HFFc6 (cell line): ENCODE measurements at places on chromosomes 5 and 9. TPM values are rescaled to one million over a fixed set of nuclear protein-coding genes. Genes with fewer than 3 reads are reported as not detected.

FOXD4L6 gene
- total RNA-seq: not detected in 3 replicates

PLPP1 gene
- 20.1 to 23.5 TPM (median 22.8 TPM) in 3 replicates for total RNA-seq

WDR41 gene
- total RNA-seq: 53.4 to 66.9 TPM (median 61.2 TPM) in 3 replicates

CEL gene
- total RNA-seq: 0.39 to 0.60 TPM (median 0.41 TPM) in 3 replicates

ANKRD33B gene
- total RNA-seq: 6.0 to 13.4 TPM (median 7.8 TPM) in 3 replicates

PCDHB6 gene
- total RNA-seq: 0.21 to 0.87 TPM (median 0.35 TPM) in 3 replicates

TRPM6 gene
- total RNA-seq: not detected in 3 replicates

MEIKIN gene
- not detected in 3 replicates for total RNA-seq

CNTNAP3B gene
- not detected in 2 replicates for total RNA-seq

MCTP1 gene
- 1.2 to 4.5 TPM (median 1.2 TPM) in 3 replicates for total RNA-seq

INSYN2B gene
- total RNA-seq: 14.1 to 17.3 TPM (median 17.2 TPM) in 3 replicates

SLC9A3 gene
- total RNA-seq: 0.73 to 1.2 TPM (median 0.79 TPM) in 3 replicates

PALM2AKAP2 gene
- 22.0 to 40.7 TPM (median 31.3 TPM) in 3 replicates for total RNA-seq

MUSK gene
- 0.11 to 0.18 TPM in 2 of 3 replicates, not detected in the other for total RNA-seq

LEAP2 gene
- total RNA-seq: 0.26 and 0.40 TPM in 2 replicates

PCDHGA1 gene
- 1.3 to 1.6 TPM (median 1.3 TPM) in 3 replicates for total RNA-seq

ARHGEF37 gene
- 0.34 and 1.2 TPM in 2 replicates for total RNA-seq

GDA gene
- not detected in 3 replicates for total RNA-seq

- DNase-seq: no peak
- H3K27me3 ChIP-seq: no peaks in the 10 kb centered on the region
- no peak overlapping the region for H3K27ac ChIP-seq
- peaks cover 36% of the 10 kb centered on the region for H3K36me3 ChIP-seq
Observed at GRCh38 chr9:132351404-132352045, 3.3 kb downstream of the SETX start.

DNA sequence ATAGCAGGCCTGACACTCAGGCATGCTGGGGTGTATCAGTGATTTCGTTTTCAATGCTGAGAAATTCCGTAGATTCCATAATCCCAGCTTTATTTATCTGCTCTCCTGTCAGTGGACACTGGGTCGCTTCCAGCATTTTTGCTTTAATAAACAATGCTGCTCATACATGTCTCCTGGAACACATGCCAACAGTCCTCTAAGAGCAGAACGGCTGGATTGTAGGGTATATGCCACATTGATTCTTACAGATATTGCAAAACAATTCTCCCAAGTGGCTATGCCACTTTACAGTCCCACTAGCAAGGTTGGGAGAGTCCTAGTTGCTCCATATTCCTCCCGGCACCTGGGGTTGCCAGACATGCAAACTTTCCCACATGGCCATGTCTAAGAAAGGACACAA, 81.9 kb downstream of the RAPGEF1 start:
- DNase-seq: no peak
- peak overlapping the region; percentile 78 for H3K4me3 ChIP-seq
- H3K27ac ChIP-seq: peak overlapping the region; percentile 94
- H3K27me3 ChIP-seq: no peaks in the 10 kb centered on the region
- peaks cover 10% of the 10 kb centered on the region for H3K36me3 ChIP-seq

GRCh38 chr5:66602621-66603020, 6.4 kb downstream of the MAST4 start:
- H3K27ac ChIP-seq: no peak overlapping the region
- H3K27me3 ChIP-seq: peaks cover 17% of the 10 kb centered on the region
- H3K36me3 ChIP-seq: no peaks in the 10 kb centered on the region
- no peak overlapping the region for H3K4me3 ChIP-seq

- H3K4me1 ChIP-seq: peaks cover 8% of the 10 kb centered on the region
- no peak overlapping the region for H3K27ac ChIP-seq
- no peaks in the 10 kb centered on the region for H3K36me3 ChIP-seq
- peaks cover 2% of the 10 kb centered on the region for H3K27me3 ChIP-seq
Observed at GRCh38 chr9:134386951-134387831, 60.9 kb downstream of the RXRA start.

DNA sequence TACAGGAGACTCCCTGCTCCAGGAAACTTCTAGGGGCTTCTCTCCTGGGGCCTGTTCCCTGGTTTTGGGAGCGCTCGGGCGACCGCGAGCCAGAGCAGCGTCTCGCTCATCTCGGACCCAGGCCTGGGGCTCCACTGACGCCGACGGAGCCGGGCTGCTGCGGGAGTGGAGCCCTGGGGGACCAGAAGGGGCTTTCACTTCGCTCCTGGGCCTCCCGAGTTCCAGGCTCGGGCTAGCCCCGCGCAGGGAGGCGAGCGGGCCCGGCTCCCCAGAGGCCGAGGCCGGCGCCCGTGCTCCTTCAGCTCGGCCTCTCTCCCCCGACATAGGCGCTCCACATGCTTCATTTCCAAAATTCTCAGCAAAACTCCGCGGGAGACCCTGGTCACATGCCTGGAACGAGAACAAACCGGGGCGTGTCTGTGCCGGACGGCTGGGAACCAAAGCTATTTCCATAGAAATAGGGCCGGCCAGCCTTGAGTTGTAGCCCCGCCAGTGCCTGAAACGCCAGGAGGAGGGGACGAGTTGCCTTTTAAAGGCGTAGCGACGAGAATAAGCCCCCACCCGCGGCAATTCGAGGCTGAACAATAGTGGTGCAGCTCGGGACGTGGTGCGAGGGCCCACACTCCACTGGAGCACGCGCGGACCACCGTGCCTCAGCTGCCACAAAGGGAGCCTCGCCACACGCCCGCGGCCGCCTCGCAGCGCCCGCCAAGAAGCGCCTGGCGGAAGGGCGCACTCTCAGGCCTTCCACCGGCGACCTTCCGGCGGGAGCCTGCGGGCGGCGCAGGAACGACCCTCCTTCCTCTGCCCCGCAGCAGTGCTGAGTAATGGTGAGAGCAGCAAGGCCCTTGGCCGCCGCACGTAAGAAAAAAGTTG, 1.1 kb upstream of the G3BP1 start:
- DNase-seq: peak; percentile 70
- no peak overlapping the region; the same call in 1 of the 2 replicates for H3K4me3 ChIP-seq
- no peak overlapping the region for H3K27ac ChIP-seq

DNA sequence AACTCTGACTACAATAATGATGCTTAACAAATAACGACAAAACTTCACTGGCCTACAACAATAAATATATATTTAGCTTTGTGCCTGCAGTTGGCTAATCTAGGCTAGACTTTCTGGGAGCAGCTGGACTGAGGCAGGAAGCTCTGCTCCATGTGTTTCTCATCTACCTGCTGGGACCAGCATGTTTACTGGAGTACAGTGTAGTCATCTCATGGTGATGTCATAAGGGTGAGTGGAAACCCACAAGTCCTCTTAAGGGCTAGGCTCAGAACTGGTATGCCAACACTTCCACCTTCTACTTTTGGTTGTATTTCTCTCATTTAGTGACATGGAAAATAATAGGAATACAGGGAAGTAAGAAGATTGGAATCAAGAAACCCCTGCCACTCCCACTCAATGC, 85.7 kb upstream of the NIPBL start:
- H3K4me1 ChIP-seq: no peaks in the 10 kb centered on the region
- peaks cover 13% of the 10 kb centered on the region for H3K27me3 ChIP-seq
- DNase-seq: no peak

GRCh38 chr9:74006935-74007334, 490.2 kb upstream of the RORB start:
- no peak for DNase-seq
- no peaks in the 10 kb centered on the region for H3K4me1 ChIP-seq
- no peak overlapping the region for H3K4me3 ChIP-seq
- no peaks in the 10 kb centered on the region for H3K36me3 ChIP-seq

DNA sequence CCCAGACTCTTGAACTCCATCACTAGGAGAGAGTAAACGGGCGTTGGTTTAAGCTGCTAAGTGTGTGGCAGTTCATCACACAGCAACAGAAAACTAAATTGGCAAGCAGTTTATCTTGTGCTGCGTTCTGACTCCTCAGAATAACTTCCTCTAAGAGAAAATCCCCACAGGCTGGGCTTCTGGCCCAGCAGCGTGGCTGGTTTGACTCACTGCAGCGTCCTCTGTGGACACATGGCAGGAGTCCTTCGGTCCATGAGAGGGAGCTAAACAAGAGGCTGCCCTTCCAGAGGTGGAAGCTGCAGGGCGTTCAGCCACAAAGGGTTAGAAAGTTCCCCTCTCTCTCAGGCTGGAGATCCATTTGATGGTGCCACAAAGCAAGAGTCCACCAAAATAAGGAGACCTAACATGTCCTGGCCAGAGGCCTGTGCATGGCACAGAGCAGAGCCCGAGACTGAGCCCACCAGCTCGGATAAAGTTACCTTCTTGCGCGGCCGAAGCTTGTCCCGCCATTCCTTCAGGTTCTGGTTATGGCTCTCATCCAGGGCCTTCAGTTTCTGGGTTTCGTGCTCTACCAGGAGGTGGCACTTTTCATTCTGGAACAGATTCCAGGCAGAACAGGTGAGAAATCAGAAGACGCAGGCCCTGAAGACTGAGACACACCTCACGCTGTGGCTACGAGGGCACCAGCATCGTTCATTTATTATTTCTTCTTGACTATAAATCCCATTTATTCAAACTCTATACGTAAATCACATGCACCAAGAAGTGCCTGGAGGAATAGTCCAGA, 46.2 kb upstream of the FBXW11 start:
- H3K4me1 ChIP-seq: peaks cover 21% of the 10 kb centered on the region
- H3K27ac ChIP-seq: no peak overlapping the region
- H3K36me3 ChIP-seq: peaks cover 20% of the 10 kb centered on the region

- no peak overlapping the region for H3K27ac ChIP-seq
- no peaks in the 10 kb centered on the region for H3K4me1 ChIP-seq
- no peak overlapping the region for H3K4me3 ChIP-seq
- no peaks in the 10 kb centered on the region for H3K36me3 ChIP-seq
- no peaks in the 10 kb centered on the region for H3K27me3 ChIP-seq
Observed at GRCh38 chr5:22249209-22249729, 603.9 kb downstream of the CDH12 start.

DNA sequence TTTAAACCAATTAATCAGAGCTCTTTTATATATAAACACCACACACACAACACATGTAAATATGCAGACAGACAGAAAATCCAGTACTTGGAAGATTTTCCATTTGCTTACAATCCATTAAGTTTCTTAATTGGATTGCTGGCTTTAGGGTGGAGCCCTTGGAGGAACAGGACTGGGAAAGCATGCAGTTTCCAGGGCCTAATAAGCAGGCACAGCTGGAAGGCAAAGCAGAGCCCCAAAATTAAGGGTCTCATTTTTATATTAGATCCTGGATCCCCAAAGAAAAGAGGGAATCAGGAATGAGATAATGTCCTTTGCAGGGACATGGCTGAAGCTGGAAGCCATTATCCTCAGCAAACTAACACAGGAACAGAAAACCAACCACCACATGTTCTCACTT, 13.1 kb upstream of the SMC2 start:
- H3K4me1 ChIP-seq: peaks cover 13% of the 10 kb centered on the region
- H3K27me3 ChIP-seq: peaks cover 5% of the 10 kb centered on the region; the same call in 1 of the 2 replicates
- H3K27ac ChIP-seq: no peak overlapping the region

DNA sequence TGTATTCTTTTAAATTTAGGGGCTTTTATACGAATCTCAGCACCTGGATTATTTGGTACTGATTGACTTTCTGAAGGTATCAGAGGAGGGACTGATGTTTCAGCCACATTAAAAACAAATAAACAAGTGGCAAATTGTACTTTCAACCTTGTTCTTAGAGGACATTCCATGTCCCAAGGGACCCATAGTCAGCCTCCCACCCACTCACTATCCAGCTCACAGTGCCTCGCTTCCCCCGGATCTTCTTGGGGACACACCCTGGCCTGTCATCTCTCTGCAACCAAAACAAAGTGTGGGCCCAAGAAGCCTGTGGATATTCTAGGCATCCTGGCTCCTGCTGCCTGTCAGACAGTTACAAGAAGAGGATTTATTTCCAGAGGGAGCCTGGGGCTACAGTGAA, 8.8 kb upstream of the BOD1 start:
- no peak overlapping the region for H3K27ac ChIP-seq
- no peak overlapping the region for H3K4me3 ChIP-seq
- DNase-seq: no peak
- H3K36me3 ChIP-seq: no peaks in the 10 kb centered on the region

- no peaks in the 10 kb centered on the region; the same call in none of the 2 replicates for H3K27me3 ChIP-seq
Observed at GRCh38 chr5:43193181-43193893, 1.3 kb downstream of the NIM1K start.

DNA sequence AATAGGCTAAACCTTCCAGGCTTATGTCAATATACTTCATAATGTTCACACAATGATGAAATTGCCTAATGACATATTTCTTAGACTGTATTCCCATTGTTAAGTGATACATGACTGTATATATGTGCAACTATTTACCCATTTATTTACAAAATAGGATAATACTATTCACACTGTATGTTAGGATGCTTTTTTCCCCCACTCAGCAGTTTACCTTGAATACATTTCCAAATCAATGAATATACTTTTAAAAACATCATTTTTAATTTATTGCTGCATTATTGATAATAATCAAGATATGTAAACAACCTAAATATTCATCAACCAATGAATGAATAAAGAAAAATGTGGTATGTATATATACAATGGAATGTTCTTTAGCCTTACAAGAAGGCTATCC, 55.5 kb downstream of the PCSK1 start:
- H3K27ac ChIP-seq: no peak overlapping the region
- no peak for DNase-seq
- no peaks in the 10 kb centered on the region for H3K4me1 ChIP-seq

DNA sequence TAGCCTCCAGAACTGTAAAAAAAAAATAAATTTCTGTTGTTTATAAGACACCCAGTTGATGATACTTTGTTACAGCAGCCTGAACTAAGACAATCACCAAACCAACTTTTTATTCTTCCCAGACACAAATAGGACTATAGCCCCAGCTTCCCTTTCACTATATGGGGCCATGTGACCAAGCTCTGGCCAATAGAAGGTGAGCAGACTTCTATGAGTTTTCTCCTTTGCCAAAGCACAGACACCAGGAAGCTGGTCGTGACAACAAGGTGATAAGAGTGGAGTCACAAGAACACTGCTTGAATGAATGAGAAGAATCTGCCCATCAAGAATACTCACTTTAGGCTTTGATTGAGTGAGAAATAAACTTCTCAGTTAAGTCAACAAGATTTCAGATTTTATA, 217.7 kb downstream of the DEPDC1B start:
- H3K4me1 ChIP-seq: peaks cover under 1% of the 10 kb centered on the region; the same call in 1 of the 2 replicates
- H3K27ac ChIP-seq: no peak overlapping the region
- H3K36me3 ChIP-seq: no peaks in the 10 kb centered on the region
- no peak for DNase-seq
- no peaks in the 10 kb centered on the region; the same call in 1 of the 2 replicates for H3K27me3 ChIP-seq
- H3K4me3 ChIP-seq: no peak overlapping the region

- peak overlapping the region; percentile 32; the same call in 1 of the 2 replicates for H3K4me3 ChIP-seq
- H3K4me1 ChIP-seq: peaks cover 17% of the 10 kb centered on the region; the same call in 1 of the 2 replicates
- no peaks in the 10 kb centered on the region; the same call in 1 of the 2 replicates for H3K27me3 ChIP-seq
- H3K27ac ChIP-seq: 0 out of 2 replicates have a peak overlapping the region, but pooled peaks have one; percentile 5
Observed at GRCh38 chr5:95068289-95068910, 216.5 kb downstream of the MCTP1 start.

DNA sequence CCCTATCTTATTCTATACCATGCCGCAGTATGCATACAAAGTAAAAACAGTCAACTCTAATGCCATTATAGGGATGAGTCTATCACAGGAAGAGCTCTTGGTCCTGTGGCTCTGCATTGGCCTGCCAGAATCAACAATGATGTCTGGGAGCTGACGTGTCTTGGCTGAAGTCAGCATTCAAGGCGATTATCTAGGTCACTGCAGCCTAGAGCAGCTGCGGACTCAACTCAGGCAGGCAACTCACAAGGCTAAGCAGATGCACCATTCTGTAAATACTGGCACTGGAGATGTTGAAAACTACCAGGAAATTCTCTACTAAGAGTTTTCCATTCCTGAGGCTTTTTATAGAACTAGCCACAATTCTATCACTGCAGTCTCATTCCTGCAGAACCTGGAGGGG, 13.3 kb downstream of the SPATA9 start:
- H3K4me3 ChIP-seq: peak overlapping the region; percentile 39
- H3K27me3 ChIP-seq: no peaks in the 10 kb centered on the region
- peak; percentile 95 for DNase-seq
- H3K36me3 ChIP-seq: no peaks in the 10 kb centered on the region
- H3K27ac ChIP-seq: peak overlapping the region; percentile 51
- peaks cover 50% of the 10 kb centered on the region for H3K4me1 ChIP-seq

- peaks cover 16% of the 10 kb centered on the region for H3K4me1 ChIP-seq
- no peak for DNase-seq
- H3K27ac ChIP-seq: no peak overlapping the region
Observed at GRCh38 chr5:77627869-77628674, 10.4 kb downstream of the OTP start.
